ENCODE measurements at places on chromosomes 7 and 10.

- DNase-seq: no peak
Measured at GRCh38 chr10:70921285-70921684, 32.9 kb upstream of the PCBD1 start.

- DNase-seq: no peak
Measured at GRCh38 chr7:157908006-157908782, 571.4 kb downstream of the DNAJB6 start.

DNA sequence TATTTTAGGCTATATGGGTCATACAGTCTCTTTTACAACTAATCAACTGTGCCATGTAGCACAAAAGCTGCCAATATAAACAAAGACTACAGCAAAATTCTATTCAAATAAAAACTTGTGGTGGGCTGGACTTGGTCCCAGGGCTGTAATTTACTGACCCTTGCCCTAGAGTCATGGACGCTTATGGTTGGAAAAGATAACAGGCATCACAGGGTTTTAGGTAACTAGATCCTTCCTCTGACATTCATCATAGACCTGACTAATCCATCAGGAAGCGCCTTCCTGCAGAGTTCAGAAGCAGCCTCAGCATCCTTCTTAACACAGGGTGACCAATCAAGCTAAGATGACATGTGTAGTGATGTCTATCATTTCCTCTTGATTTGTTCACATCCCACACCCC, 40.2 kb upstream of the GPAM start:
- DNase-seq: no peak

- no peak for DNase-seq
Measured at GRCh38 chr10:33506838-33507661, 172.6 kb upstream of the NRP1 start.

DNA sequence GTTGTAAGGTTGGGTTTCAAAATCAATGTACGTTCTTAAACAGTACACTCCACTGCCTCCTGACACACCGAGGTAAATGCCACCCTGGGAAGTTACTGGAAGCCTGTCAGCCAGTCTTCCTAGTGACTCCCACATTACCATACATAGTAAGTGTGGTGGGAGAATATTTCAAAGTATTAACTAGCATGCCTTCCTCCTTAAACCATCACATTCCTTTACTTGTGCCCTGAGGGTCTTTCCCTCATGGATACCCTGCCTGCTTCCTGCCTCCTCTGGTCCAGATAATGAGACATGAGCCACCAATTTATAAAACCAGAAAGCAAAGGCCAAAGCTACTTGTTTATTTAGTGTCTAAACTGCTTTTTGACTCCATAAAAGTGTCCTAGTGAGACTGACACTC, 23.3 kb upstream of the SORCS3 start:
- no peak for DNase-seq

DNA sequence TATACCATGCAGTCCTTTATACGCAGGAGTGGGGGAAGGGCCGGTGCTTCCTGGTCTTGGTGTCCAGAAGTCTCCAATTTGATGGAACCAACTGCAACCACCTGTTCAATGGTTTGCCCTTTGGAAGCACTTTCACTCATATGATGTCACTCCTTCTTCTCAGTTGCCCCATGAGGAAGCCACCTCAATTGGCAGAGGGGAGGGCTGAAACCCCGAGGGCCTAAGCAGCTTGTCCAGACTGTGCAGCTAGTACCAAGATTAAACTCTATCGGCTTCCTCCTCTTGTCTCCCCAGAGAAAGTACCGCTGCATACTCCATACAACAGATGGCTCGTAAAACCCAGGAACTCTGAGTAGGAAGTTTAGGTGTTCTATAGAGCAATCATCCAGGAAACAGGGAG, 789.4 kb downstream of the TYW1 start:
- no peak for DNase-seq
